ENCODE measurements at places on chromosomes 12 and 14.
A peak's percentile ranks its signal among the peaks of the same experiment; 100 is the strongest.

- DNase-seq: no peak
Observed at GRCh38 chr14:32847867-32848266, 90.8 kb upstream of the NPAS3 start.

DNA sequence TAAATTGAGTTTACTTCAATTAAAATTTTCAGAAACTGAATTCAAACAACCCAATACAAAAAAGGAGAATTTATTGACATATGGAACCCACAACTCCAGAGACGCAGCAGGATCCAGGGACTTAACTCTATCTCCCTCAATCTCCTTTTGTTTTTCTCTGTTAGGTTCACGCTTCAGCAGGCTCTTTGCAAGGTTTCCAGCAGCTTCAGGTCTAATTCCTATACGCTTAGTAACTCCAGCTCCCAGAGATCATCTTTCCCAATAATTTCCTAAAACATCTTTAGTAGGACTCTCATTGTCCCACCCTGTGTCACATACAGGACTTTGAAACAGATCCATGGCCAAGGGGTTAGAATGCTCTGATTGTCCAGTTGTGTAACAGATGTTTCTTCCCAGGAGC lies 175.2 kb downstream of the RMST start:
- DNase-seq: no peak

DNA sequence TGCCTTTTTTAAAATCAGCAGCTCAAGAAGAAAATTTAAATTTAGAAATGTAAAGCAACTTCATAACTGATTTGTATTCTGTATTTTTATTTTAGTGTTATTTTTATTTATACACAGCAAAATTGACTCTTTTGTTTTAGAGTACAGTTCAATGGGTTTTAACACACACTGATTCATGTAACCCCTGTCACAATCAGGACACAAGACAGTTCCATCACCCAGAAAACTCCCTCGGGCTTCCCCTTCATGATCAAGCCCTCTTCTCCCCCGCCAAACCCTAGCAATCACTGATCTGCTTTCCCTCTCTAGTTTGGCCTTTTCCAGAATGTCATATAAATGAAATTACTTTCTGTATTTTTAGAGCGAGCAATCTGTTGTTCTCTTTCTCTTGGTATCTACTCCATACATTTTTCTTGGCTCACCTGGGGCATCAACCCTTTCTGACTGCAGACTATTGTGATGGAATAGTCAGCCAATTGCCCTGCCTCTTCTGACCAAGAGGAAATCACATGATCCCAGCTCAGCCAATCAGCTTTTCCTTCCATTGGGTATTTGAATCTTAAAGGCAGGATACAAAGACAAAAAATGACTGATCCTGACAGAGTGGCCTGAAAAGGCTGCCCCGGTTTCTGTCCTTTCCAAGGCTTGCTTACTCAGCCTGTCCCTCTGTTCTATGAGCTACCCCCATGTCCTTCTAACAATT lies 5.3 kb downstream of the SLC5A8 start:
- no peak for DNase-seq

- DNase-seq: no peak
Observed at GRCh38 chr14:90810806-90811205, 5.4 kb downstream of the TTC7B start.

DNA sequence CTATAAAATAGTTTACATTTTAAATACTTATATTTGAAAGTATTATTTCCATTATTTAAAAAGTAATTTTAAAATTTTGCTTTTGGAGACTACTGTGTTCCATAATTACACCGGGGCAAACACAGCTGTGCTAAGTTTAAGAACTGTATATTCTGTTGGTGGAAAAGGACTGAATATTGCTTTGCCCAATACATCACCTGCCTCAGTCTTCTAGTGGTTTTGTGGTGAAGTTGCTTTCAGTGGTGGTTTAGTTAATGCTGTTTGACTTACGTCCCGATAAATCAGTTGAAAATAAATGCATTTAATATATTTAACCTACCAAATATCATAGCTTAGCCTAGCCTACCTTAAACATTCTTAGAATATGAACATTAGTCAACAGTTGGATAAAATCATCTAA lies 23.4 kb downstream of the FBXO34 start:
- DNase-seq: peak; percentile 28

- DNase-seq: no peak
Observed at GRCh38 chr12:19110221-19110940, 19.2 kb upstream of the PLEKHA5 start.

DNA sequence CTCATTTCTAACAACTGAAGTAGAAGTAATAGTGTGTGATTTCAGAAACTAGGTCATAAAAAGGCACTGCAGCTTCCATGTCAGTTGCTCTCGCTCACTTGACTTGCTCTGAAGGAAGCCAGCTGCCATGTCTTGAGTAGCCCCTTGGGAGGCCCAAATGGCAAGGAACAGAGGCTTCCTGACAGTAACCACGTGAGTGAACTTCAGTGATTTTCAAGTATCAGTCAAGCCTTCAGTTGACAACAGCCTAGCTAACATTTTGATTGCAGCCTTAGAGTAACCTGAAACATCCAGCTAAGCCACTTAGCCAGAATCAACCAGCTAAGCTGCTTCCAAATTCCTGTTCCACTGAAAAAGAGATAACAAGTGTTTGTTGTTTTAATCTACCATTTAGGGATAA lies 26.7 kb downstream of the TOGARAM1 start:
- no peak for DNase-seq

DNA sequence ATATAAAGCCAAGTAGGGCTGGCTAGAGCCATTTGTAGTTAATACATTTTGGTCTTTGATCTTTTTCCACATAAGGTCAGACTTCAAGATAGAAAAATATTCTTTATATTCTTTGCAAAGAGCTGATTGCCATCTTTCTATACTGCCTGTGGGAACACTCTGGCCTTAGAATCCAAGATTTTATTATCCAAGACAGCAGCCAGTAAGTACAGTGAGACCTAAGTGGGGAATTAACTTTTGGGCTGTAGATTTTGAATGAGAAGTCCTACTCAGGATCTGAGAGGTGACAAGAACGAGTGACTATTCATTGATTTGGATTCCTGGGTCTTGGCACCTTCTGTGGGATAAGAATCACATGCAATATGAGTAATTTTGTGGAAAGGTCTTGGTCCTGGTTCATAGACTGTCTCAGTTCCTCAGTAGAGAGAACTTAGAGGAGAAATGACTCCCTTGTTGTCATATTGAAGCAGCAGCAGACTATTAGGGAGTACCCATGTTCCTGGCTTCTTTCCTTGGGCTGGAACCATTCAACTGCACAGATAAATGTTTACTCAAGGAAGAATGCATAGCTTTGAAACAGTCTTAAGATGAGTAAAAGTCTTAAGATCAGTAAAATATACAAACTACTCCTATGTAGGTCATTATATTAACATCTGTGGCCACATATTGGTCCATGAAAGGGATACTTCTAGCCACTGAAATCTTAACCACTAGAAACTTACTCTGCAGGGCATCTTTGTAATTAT lies 353.8 kb downstream of the RAD51B start:
- no peak for DNase-seq

GRCh38 chr12:81022531-81022930 lies 55.3 kb upstream of the ACSS3 start:
- DNase-seq: no peak

DNA sequence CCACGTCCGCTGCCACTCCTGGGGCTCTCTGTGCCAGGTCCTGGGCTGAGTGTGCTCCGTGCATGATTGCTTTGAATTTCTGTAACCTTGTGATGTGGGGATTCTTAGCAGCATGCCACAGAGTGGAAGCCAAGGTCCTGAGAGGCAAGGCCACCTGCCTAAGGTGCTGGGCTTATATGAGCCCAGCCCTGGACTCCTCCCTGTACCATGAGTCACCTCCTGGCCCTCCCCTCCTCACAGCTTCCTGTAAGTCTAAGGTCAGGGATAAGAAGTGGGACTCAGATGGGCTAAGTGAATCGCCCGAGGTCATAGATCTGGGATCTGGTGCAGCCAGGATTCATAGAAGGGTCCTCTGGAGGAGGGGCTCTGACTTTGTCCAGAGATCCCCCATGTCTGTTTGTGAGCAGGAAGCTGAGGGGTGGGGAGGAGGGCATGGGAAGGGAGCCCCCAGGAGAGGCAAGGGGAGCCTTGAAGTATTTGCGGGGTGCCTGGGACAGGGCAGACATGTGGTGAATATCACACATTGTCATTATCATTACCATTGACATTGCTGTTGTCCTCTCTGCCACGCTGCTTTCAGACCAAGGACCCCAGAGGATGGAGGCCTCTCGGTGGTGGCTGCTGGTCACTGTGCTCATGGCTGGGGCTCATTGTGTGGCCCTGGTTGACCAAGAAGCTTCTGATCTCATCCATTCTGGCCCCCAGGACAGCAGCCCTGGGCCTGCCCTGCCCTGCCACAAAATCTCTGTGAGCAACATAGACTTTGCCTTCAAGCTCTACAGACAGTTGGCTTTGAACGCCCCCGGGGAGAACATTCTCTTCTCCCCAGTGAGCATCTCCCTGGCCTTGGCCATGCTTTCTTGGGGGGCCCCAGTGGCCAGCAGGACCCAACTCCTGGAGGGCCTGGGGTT lies 28.8 kb downstream of the SERPINA3 start:
- DNase-seq: no peak

GRCh38 chr14:31457665-31458659 lies 656 bp upstream of the DTD2 start:
- no peak for DNase-seq

DNA sequence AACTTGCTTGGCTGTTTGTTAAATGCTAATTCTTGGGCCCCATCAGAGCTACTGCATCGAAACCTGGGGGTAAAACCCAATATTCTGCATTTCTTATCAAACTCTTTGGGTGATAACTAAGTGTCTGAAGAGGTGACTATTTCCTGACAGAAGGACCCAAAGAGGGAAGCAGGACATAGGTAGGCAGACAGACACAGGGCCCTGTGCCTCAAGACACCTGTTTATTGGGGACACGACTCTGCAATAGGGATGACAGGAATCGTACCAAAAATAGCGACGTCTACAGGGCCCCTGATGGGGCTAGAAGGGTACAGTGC lies 8.6 kb downstream of the ZNF219 start:
- DNase-seq: no peak

GRCh38 chr14:57671021-57671420 lies 177.4 kb upstream of the CCDC198 start:
- DNase-seq: no peak

- DNase-seq: no peak
Observed at GRCh38 chr12:101906226-101906625, 28.8 kb downstream of the DRAM1 start.

DNA sequence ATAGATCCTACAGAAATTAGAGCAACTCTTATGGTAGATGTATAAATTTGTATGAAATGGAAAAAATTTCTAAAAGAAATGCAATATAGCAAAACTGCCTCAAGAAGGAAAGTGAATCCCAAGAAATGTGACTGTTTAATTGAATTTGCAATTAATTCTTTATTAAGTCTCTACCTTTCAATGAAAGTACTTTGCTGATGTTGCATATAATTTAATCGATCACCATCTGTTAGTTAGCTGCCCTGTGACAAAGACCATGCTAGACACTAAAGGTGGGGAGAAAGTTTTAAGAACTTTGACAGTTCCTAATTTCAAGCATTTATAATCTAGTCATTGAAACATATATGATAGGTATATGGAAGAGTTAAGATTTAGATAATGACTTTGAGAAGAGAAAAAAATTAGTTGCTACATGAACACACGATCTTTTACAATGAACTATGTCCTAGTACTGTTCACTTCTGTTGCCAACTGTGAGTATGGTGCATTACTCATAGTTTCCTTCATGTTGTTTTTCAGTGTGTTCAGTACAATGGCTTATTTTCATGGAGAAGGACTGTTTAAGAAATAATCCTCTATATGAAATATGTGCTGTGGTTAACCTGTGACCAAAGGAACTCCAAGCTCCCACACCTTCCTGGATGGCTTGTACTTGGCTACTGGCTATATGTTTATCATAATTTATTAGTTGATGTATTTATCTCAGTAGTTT lies 128.4 kb downstream of the METTL25 start:
- DNase-seq: no peak

DNA sequence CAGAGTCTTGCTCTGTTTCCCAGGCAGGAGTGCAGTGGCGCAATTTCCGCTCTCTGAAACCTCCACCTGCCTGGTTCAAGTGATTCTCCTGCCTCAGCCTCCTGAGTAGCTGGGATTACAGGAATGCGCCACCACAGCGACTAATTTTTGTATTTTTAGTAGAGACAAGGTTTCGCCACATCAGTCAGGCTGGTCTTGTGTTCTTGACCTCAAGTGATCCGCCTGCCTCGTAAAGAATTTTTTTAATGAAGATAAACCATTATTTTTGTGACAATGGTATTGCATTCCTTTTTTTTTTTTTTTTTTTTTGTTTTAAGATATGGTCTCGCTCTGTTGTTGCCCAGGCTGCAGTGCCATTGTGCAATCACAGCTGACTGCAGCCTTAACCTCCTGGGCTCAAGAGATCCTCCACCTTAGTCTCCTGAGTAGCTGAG lies 25.8 kb downstream of the ACVR1B start:
- no peak for DNase-seq

DNA sequence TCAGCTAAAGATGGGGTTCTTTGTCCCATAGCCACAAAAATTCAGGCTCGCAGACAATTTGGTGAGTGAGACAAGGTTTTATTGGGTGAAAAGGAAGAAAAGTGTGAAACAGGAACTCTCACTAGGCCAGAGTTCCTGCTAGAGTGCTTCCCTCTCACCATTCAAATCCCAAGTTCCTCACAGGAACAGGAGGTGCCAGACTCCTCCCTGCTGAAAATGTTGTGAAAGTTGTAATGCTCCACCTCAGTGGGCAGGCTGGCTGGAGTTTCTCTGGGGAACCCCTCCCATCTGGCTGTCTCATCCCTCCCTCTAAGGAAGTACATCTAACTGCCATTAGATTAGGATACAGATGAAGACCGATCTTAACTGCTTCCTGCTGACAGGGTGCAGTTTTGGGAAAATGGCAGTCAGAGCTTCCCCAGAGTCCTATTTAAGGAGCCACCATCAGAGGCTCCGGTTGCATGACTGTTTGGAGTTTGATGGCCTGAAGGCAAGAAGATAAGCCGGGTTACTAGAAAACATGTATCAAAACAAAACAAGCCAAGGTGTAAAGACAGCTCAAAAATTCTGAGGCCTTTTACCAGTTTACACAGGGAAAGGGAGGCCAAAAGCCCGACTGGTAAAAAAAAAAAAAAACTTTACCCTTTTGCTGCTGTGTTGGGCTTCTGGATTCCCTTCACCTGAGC lies 127.6 kb downstream of the FSCB start:
- DNase-seq: no peak

DNA sequence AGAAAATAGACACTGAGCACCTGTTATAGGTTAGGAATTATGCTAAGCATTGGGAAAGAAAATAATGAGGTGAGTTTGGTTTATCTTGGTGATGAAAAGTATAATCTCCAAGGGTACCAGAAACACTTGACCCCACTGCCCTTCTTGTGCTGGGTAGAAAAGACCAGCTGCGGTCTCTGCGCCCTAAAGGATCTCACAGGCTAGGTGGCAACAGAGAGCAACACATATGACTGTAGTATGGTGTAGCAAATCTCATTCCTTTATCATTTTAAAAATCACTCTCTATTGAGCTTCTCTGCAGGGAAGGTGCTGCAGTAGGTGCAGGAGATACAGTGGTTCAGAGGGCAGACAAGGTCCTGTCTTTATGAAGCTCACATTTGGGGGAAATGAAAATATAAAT lies 26.1 kb downstream of the NRXN3 start:
- DNase-seq: no peak

GRCh38 chr12:89372584-89373370 lies 20.5 kb upstream of the DUSP6 start:
- DNase-seq: no peak

Measured in CD4-positive, alpha-beta T cell treated with Interleukin-21 for 1 hour (primary cell).